ENCODE measurements at places on chromosomes 2 and 18.

- no peak for DNase-seq
Observed at GRCh38 chr2:207044379-207045362, 105.4 kb downstream of the CPO start.

DNA sequence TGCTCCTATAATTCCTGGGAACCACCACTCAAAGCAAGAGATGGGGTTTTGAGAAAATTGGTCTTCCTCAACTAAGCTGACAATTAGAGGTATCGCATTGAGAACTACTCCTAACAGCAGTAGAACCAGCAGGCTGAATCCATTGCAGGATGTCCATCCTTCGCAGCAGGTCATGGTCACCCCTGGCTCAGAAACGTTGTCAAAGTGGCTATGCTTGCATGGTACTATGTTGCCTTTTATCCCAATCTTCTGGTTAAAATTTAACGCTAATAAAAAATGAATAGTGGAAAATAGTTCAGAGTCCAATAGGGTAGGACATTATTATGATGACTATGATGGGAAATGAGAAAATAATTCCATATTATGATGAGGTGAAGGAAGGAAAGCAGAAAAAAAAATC, at the start of gene TM4SF20:
Gene TM4SF20, minus strand, starts transcription at position 212 of the 400 bp plus-strand sequence. Its CDS starts 38 bp downstream, at position 174.
- DNase-seq = no peak

- no peak for DNase-seq
Observed at GRCh38 chr2:96863575-96864342, 5.9 kb upstream of the ANKRD39 start.

GRCh38 chr2:220015576-220015975, 388.1 kb downstream of the SLC4A3 start:
- DNase-seq = no peak

GRCh38 chr18:75162467-75162866, 46.5 kb downstream of the PTGR3 start:
- DNase-seq = no peak

GRCh38 chr2:204542982-204543608, 2.2 kb upstream of the PARD3B start:
- no peak for DNase-seq

GRCh38 chr18:62767321-62767720, 52.0 kb downstream of the PHLPP1 start:
- no peak for DNase-seq

- no peak for DNase-seq
Observed at GRCh38 chr2:183522489-183523266, 398.4 kb downstream of the NUP35 start.

- DNase-seq = no peak
Observed at GRCh38 chr2:42053791-42054701, 6.2 kb downstream of the PKDCC start.

- DNase-seq = no peak
Observed at GRCh38 chr2:39686456-39686855, 20.7 kb downstream of the TMEM178A start.

- DNase-seq = no peak
Observed at GRCh38 chr18:5175378-5175777, 21.7 kb downstream of the AKAIN1 start.

DNA sequence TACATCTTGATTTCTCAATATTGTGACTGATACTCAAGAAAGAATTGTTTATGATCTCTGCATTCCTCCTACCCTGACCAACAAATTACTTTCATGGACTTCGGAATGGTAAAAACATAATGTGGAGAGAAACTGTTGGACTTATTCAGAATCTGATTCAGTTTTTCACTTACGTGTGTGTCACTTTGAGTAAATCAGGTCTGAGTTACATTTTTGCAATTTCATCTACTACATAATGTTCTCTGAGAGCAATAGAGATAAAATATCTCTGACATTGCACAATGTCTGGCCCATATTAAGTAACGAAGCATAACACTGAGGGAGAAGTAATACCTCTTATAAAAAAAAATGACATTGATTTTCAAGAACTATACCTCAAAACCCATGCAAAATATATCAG, 1337.9 kb upstream of the CHAC2 start:
- no peak for DNase-seq

- DNase-seq = no peak
Observed at GRCh38 chr2:55035716-55036115, 14.5 kb downstream of the RTN4 start.

GRCh38 chr18:38940475-38940862, 1374.9 kb upstream of the CELF4 start:
- DNase-seq = no peak

GRCh38 chr2:172293952-172294351, 133.4 kb upstream of the ITGA6 start:
- no peak for DNase-seq

GRCh38 chr18:9926223-9926894, 12.5 kb downstream of the VAPA start:
- no peak for DNase-seq
